ENCODE measurements at places on chromosomes 12 and 14. TPM values are rescaled to one million over a fixed set of nuclear protein-coding genes. Genes with fewer than 3 reads are reported as not detected.

The ZBTB25 gene
- total RNA-seq: 6.0 TPM

The GLS2 gene
- 3.1 TPM for total RNA-seq

The ZDHHC22 gene
- total RNA-seq: not detected

The KLHDC1 gene
- total RNA-seq: 0.72 TPM

The HEBP1 gene
- total RNA-seq: 6.6 TPM

The AMHR2 gene
- total RNA-seq: not detected

The KRT81 gene
- total RNA-seq: 10.8 TPM

The OR4E2 gene
- total RNA-seq: not detected

The SPTB gene
- total RNA-seq: not detected

The IRAK3 gene
- total RNA-seq: 3.0 TPM

The TAS2R7 gene
- total RNA-seq: not detected

The FGF6 gene
- not detected for total RNA-seq

The AMN1 gene
- total RNA-seq: 17.7 TPM

The DNAJC22 gene
- 0.72 TPM for total RNA-seq

The DIO2 gene
- not detected for total RNA-seq

The DIO3 gene
- total RNA-seq: not detected

The CEBPE gene
- total RNA-seq: not detected

The SERPINA1 gene
- 10.6 TPM for total RNA-seq

The LHX5 gene
- total RNA-seq: 0.24 TPM

The SDS gene
- not detected for total RNA-seq

The CCDC177 gene
- total RNA-seq: not detected

The SDR9C7 gene
- not detected for total RNA-seq

The SLC39A2 gene
- 0.48 TPM for total RNA-seq

The GMFB gene
- total RNA-seq: 74.2 TPM

The WIF1 gene
- total RNA-seq: not detected

The GALNT16 gene
- total RNA-seq: not detected

The KRT75 gene
- total RNA-seq: 1.1 TPM

The WNT1 gene
- not detected for total RNA-seq

Measured in tracheal epithelial cell (primary cell).